Coronary artery (tissue), 2 donors: ENCODE measurements at places on chromosomes 5 and 9.

GRCh38 chr9:133071484-133072150, 9.8 kb downstream of the CEL start:
- DNase-seq, result no peak

DNA sequence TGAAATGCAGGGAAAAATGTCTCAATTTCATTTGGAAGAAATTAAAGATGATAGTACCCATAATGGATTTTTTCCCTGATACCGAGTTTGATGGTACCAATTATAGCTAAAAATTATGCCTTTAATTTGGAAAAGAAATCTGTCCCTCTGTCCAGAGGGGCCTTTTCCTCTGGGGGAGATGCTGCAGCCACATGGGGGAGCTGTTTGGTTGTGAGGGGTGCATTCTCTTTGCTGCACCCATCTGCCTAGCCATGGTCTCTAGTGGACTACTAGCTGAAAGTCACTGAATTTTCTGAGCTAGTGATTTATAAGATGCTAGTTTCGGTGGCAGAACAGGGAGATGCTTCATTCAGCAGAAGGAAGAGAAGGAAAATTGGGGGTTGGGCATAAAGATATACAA, 9.6 kb downstream of the SEC61B start:
- DNase-seq, result no peak

- no peak for DNase-seq
Observed at GRCh38 chr5:103909391-103909790, 346.8 kb upstream of the NUDT12 start.

DNA sequence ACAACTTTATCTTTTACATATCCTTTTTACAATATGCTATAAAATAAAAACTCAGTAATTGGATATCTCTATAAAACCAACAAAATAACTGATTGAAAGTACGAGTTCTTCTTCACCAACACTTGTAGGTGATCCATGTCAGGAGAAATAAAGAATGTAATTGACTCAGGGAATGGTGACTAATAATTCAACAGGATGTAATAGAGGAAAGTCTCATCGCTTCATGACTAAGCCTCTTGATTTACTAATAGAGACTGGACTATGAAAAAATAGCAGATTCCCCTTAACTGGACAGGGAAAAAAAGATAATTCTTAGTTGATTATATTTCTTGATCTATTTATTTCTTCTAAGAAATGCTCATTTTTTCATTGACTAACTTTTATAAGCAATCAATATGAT, 507.7 kb upstream of the PTGER4 start:
- no peak for DNase-seq

- DNase-seq, result no peak
Observed at GRCh38 chr9:97487861-97488260, 13.6 kb upstream of the TMOD1 start.

- no peak for DNase-seq
Observed at GRCh38 chr5:160550075-160550474, 128.4 kb downstream of the PTTG1 start.

DNA sequence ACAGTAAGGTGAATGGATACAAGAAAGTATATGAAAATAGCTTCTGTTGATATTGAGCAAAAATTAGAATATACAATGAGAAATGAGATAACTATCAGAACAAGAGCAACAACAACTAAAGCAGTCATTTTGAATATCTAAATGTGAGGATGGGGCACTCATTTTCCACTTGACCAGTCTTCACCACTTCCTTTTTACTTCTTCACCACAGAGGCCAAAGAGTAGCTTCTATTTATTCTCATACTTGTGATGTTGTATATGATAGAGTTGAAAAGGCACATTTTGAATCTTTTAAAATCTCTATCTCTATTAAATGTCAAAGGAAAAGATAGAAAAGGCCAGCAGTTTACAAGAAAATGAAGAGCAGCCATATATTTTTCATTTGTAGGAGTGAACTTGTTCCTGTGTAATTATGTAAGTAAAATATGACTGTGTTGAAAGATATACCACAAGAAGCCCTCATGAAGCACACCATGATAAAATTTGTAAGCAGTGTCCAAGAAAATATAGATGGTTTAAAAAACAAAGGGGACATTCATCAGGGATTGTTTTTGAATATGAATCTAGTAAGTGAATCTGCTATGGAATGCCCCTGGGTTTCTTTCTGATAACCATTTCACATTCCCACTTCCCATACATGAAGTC, 39.2 kb downstream of the ADAMTS19 start:
- DNase-seq, result no peak

DNA sequence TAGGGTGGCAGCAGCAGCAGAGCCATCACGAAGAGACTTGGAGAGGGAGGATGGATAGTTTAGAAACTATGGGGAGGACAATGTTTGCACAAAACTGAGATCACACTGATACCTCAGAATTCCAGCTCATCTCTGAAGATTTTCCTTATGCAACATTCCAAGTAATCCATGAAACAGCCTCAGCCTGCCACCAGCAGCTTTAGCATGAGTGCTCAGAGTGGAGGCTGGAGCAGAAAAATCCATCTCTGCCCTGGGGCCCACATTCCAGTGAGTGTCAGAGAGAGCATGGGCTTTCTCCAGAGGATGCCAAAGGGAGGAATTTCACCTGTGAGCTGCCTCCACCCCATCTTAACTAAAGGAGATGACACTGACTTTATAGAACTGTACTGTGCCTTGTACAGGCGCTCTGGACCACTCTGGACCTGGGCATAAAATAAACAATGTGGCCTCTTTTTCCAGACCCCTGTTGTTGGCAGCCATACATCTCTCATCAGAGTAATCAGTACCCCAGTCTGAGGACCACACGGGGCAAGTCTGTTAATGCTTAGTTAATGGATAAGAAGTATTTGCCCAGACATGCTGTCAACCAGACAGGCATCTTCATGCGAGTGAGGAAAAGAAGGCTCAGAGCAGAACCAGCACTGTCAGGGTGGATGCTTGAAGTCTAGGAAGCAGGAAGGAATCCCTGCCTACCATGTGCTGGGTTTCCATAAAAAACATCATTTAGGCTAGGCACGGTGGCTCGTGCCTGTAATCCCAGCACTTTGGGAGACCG, 440.9 kb downstream of the ENC1 start:
- no peak for DNase-seq

GRCh38 chr5:141603923-141604717, 14.7 kb downstream of the DIAPH1 start:
- peak; percentile 81 for DNase-seq

GRCh38 chr5:151496041-151496484, 48.7 kb downstream of the SLC36A1 start:
- DNase-seq, result peak; percentile 12

DNA sequence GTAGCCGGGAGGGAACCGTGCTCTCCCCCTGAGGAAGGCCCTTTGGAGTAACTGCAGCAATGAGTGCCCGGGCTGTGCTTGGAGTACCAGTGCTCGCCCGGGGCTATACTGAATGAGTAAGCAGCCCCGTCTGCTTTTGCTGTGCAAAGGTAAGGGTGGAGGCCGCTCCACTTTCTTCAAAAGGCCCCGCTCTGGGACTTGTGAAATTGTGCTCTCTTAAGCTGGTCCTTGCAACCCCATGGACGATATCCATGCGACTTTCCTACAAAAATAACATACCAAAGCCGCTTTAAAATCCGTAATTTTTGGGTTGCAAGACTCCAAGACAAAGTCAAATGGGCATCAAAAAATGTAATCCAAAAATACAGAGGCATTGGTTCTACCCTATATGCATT, 578 bp upstream of the TNFAIP8 start:
- no peak for DNase-seq

DNA sequence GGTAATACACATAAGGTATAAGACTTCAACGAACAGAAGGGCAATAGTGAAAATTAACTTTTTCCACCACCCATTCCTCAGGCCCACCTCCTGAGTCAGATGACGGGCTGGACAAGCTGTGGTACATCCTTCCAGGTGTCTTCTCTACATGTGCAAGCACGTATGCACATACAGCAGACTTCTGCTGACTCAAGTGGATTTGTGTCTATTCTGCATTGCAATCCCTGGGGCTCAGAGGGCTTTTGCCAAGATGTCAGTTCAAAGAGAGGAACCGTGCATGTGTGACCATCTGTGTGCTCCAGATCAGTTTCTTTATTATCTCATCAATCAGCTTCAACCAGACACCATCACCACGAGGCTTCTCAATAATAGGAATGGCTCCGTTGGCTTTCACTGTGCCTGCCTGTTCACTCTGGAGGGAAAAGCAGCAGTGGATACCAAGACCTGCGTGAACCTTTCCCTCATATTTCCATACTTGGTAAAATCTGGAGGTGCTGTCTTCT, 288.4 kb downstream of the MTRR start:
- no peak for DNase-seq

- DNase-seq, result no peak
Observed at GRCh38 chr5:137995749-137996128, 37.1 kb downstream of the FAM13B start.

DNA sequence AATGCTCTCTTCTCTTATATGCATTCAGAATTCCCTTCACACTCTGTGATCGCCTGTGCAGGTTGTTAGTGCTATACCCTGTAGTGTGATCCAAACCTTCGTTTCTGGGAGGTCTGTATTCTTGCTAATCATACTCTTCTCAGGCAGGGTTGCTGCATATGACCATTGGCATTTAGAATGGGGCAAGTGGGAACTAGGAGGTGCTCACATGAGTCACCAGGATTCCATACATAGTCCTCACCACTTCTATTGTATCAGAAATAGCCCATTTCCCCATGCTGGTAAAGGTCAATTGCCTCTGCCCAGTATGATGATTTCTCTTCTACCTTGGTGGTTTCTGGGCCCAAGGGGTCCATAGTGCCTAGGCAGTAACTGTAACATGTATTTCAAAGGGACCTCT, 443.5 kb upstream of the CDH6 start:
- DNase-seq, result no peak
